Stimulated activated CD8-positive, alpha-beta memory T cell treated with anti-CD3 and anti-CD28 coated beads, Interleukin-2, amount 100 ng/mL, for 1 hour (primary cell): ENCODE measurements at places on chromosomes 13 and 19.

DNA sequence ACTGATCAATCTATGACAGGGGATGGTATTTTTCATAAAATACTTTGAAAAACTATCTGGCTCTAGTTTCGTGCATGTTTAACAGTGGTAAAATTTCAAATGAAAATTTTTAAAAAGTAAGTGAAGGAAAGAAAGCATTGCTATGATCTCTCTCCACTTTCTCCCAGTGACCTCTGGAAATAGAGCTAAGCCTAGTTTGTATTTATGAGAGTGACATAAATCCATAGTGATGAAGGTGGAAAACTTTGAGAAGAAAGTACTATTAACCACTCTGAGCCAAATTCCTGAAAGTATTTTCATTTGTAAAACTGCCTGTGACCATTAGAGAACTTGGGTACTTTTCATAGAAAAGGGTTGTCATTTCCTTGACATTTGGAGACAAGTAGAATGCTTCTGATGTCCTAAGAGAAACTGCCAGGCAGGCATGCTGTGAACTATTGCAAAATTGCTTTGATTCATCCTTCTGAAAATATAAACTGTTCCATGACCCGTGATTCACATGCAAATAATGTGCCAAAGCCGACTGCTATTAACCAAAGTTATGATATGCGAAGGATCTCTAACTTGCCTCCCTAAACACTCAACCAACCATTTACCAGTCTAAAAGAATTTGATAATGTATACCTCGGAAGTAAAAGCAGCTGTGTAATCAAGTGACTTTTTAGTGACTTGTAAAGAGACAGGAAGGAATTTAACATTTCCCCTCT, 133.2 kb downstream of the VWA8 start:
- no peak for DNase-seq

DNA sequence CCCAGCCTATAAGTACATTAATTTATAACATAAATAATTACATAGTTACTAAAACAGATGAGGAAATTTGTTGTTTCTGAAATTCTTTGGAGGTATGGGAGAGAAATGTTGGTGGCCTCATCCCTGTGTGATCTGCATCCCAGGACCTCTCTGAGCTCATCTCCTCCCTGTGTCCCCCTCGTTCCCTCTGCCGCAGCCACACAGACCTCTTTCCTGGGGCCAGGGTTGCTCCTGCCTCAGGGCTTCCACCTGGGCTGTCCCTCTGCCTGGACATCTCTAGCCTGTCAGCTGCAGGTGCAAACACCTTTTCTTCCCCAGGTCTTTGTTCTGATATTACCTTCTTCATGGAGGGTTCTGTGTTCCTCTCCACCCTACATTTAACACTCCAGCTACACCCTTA, 3.9 kb downstream of the ZNF766 start:
- no peak for DNase-seq

- DNase-seq = no peak
Measured at GRCh38 chr19:51469629-51470028, 8.7 kb upstream of the CEACAM18 start.

GRCh38 chr13:77429320-77430142, 102.6 kb upstream of the MYCBP2 start:
- no peak for DNase-seq

DNA sequence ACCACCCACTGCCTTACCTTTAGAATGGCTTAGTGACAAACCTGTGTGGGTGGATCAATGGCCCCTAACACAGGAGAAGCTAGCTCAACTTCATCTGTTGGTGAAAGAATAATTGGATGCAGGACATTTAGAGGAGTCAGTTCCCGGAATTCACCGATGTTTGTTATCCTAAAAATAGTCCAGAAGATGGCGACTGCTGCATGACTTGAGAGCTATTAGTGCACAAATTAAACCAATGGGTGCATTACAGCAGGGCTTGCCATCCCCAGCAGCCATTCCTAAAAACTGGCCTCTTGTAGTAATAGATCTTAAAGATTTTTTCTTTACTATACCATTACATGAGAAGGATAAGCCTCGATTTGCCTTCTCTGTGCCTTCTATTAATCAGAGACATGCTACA, 46.8 kb upstream of the ZNF726 start:
- no peak for DNase-seq
